ENCODE measurements at places on chromosomes 11 and 22. TPM values are rescaled to one million over a fixed set of nuclear protein-coding genes. Genes with fewer than 3 reads are reported as not detected.

The LIF gene
- under 0.01 TPM for total RNA-seq

The JAML gene
- not detected for total RNA-seq

The B4GAT1 gene
- 7.7 TPM for total RNA-seq

The MGAT3 gene
- total RNA-seq = 0.13 TPM

The SYT13 gene
- total RNA-seq = not detected

The CCDC87 gene
- total RNA-seq = under 0.01 TPM

The TSKU gene
- total RNA-seq = 8.2 TPM
